Sigmoid colon (tissue), 7 donors: ENCODE measurements at places on chromosomes 12 and 14. TPM values are rescaled to one million over a fixed set of nuclear protein-coding genes. Genes with fewer than 3 reads are reported as not detected.

The RPL10L gene
- 2.4 TPM for polyA plus RNA-seq

The DHH gene
- polyA plus RNA-seq: 0.63 TPM

The TEX22 gene
- 0.50 TPM for polyA plus RNA-seq

The P2RX2 gene
- polyA plus RNA-seq: 0.36 TPM

The MUCL1 gene
- polyA plus RNA-seq: not detected

The FOXG1 gene
- polyA plus RNA-seq: not detected
